ENCODE measurements at places on chromosomes 5 and 9.

DNA sequence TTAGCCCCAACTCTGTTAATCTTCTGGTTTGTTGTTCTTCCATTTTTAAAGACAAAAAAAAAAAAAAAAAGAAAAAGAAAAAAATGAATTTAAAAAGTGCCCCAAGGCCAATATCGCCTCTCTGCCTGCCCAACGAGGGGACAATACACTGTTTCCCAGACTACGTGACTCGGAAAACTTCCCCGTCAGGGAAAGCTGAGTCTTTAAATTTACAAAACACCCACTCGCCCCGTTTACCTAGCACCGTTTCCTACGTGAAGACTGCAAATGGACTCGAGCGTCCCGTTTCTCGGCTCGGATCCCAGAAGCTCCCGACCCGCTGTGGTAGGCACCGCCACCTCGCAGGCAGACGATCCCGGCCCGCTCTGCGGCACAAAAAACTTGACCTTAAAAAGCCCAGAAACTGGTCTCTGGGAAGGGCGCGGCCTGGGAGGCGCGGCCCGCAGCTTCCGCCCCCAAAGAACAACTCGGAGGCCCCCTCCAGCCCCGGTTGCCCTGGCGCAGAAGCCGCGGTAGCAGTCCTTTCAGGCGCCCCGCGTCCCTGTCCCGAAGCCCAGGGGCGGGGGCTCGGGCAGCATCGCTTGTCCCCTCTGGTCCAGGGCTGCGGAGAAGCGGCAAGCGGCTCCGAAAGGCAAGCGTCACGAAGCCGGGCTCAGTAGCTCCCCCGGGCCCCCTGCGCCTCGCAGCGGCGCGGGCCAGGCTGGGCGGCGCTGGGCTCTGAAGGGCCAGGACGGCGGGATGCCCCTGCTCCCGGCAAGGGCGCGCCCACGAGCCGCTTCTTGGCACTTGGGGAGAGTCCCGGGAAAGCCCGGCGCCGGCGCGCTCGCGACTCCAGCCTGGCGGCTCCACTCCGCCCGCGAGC lies at the start of gene GCNT4:
Gene GCNT4, minus strand, starts transcription at position 367 of the 862 bp plus-strand sequence. CDS start 22,521 bp downstream, outside the sequence.
- no peak for DNase-seq

DNA sequence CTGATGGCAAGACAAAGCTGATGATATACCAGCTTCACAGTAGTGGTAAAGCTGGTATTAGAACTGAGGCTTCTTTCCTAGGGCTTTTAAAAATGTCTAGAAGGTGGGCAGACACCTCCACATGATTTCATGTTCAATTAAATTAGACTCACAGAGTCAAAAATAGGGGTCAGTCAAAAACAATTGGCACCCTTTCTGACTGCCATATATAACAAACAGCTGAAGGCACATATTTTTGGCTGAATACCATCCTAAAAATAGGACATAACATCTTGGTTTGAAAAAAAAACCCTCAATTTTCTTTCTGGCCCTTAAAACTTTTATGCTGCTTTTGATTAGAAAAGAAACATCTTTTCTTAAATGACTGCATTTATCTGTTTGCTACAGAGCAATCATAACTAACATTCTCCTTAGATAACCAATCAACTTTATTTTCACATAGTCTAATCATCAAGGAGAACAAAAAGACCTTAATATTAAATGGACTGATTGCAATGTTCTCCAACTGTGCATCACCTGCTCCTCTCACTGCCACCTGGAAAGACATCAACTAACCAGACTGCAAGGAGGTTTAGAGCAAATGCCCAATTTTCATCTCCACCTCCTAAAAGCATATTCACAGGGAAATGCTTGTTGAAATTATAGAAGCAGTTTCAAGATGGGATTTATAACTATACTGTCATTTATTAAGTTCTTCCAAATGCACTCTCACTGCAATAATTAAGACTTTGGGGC lies 3.2 kb downstream of the SGTB start:
- no peak for DNase-seq

- no peak for DNase-seq
Observed at GRCh38 chr9:27560457-27560856, 12.8 kb downstream of the C9orf72 start.

GRCh38 chr9:87016681-87017080 lies 69.4 kb upstream of the GAS1 start:
- no peak for DNase-seq

- no peak for DNase-seq
Observed at GRCh38 chr5:68122439-68123328, 92.9 kb upstream of the PIK3R1 start.

GRCh38 chr5:157568222-157568621 lies 7.4 kb downstream of the ADAM19 start:
- DNase-seq, result no peak

DNA sequence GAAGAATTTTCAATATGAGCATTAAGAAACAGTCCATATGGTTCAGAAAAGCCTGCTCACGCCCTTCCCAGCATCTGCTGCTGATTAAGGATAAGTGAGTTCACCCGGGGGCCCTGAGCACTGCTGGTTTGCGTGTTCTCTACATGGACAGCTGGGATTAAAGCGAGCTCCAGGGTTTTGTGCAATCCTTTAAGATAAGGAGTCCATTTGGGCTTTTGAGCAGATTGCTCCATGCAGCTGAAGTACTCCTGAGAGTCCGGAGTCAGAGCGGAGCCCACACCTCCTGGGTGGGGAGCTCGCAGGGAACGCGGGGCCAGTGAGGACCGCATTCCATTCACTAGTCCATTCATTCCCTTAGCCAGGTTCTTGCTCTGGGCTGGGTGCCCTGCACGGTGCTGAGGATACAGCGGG lies 149.3 kb upstream of the COL5A1 start:
- DNase-seq, result no peak

- DNase-seq, result no peak
Observed at GRCh38 chr5:7916171-7916804, 47.3 kb downstream of the MTRR start.

GRCh38 chr5:173187054-173187743 lies 42.9 kb downstream of the BNIP1 start:
- no peak for DNase-seq

DNA sequence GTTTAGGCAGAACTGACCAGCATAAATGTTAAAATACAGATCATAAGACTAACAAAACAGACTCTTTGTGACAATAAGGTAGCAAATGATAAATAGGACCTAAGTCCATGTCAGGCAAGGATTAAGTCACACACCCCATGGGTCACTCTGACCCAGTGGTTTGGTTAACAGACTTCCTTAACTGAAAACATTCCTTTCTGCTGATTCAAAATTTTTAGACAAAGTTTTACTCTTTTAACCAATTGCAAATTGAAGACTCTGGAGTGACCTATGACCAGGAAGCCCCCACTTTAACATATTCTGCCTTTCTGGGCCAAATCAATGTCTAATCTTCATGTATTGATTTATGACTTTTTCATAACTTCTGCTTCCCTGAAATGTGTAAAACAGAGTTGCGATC lies 4.9 kb upstream of the NXNL2 start:
- DNase-seq, result no peak

- DNase-seq, result no peak
Observed at GRCh38 chr5:152501294-152501693, 96.2 kb upstream of the NMUR2 start.

DNA sequence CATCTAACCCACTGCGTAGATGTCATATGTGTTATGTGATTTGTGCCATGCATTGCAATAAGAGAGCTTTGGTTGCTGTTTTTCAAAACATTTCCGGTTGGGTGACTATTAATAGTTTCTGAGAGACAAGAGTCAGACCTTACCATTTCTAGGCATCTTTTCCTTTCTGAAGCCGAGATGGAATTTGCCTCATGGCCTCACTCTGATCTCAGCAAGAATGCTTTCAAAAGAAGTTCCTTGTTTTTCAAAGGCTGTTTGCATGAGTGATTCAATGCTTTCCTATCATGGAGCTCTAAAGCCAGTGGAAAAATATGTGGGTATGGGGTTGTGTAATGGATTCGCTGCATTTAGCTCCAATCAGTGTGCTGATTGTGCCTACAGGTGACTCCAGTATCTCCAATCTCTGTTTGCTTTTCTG lies 203.1 kb upstream of the PPP1R2B start:
- no peak for DNase-seq

DNA sequence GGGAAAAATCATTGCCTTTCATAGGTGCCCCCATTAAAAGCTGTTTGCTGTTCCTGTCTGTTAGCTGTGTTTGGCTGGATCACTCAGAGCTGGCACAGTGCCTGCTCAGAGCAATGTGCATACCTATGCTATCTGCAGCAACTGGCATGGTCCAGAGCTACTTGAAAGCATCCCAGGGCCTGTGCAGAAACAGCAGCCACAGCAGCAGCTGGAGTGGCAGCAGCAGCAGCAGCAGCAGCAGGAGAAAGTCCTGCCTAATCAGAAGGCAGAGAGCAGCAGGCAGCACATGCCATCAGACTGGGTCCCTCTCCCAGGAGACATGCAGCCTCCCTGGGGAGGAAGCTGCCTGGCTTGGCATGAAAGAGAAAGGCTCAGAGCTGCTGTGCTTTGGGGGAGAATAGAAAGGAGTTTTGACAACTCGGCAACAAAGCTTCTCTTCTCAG lies 243.8 kb upstream of the WWC1 start:
- DNase-seq, result no peak

- DNase-seq, result no peak
Observed at GRCh38 chr5:43530648-43531047, 15.7 kb upstream of the C5orf34 start.

DNA sequence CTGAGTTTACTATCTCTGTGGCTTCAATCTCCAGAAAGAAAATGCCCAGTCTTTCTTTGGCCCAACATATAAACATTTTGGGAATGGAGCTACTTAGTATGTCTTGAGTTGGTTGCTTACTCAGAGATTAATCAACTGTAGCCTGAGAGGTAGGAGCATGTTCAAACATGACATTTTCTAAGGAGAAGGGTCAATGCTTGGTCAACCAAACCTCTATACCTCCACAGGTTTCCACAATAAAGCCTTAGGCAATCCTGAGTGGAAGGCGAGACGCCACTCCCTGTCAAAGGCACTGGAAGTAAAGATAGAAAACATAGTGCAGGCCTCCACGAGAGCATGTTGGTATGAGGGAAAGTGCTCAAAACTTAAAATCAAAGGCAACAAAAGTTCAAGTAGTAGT lies 411.4 kb downstream of the KCTD16 start:
- DNase-seq, result no peak

DNA sequence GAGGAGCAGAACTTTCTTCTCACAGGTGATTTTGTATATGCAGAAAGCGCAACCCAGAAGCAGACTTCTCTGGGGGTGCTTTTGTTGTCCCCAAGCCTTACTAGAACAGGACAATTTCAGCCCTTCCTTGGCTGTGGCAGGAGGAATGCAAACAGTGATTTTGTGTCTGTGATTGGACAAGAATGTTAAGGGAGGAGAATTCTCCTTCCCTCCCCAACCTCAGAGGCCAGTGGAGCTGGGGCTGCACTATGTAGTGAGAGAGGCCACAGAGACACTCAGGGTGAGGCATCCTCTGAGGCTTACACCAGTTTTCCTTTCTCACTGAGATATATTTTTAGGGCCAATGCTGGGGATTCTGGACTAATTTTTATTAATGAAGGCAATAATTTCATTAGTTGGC lies 58.8 kb downstream of the ZNF366 start:
- DNase-seq, result no peak

DNA sequence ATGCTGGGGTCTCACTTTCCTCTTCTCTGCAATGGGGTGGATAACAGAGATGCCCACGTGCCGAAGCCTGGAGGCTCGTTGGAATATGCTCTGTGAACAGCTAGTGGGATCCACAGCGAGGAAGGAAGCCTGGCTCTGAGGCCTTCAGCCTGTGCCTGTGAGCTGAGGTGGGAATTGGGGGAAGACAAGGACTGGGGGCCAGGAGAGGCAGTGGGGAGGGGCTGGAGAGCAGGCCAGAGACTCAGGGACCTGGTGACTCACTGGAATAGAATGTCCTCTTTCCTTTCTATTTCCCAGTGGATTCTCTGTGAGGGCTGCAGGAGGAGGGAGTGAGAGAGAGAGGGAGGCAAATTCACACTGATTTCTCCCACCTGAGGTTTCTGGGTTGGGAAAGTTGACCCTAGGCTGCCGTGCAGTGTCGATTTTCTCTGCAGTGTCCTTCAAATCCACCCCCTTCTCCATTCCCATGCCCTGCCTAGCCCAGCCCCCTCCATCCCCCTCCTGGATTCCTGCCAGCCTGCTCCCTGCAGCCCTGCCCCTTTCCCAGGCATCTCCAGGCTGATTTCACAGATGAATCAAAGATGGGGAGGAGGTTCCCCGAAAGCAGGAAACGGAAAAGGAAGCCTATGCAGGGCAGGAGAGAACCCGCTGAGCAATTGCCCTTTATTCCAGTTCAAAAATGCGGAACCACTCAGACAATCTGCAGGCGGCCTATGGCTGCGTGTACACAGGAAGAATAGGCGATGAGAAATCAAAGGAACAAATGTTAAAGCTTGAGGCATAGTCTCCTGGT lies 1.4 kb upstream of the SPAAR start:
- no peak for DNase-seq

- DNase-seq, result no peak
Observed at GRCh38 chr5:168898247-168898911, 319.2 kb upstream of the PANK3 start.

DNA sequence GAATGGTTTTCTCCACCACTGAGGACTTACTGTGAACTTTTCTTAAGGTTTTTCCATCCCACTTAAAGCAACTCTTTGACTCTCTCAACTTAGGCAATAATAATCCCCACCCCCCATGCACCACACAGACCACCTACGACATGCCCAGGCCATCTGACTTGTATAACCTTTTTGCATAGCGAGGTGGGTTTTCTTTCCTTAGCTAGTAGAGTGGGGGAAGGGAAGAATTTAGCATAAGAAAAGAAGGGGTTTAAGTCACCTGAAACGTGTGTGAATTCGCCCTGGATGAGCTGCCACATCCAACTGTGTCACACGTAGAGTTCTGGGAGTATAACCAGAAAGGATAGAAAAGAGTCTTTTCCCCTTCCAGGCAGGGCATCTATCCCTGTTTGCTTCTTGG lies 262.7 kb downstream of the YTHDC2 start:
- no peak for DNase-seq

DNA sequence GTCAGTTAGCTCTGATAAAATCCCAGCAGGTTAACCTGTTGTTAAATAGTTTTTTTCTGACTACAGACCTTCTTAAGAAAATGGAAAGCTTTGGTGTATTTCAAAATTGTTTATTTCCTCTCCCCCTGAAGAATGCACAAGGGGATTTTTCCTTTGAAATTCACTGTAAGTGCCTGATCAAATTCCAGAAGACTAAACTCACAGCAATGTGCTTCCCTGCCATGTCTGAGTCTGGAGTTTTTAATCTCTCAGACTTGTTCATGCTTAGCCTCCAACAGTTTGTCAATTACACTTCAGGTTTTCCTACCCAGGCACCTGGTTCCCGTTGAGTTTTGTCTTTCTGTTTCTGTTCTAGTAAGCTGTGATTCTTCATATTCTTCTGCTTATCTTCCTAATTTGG lies 961.6 kb upstream of the CDH18 start:
- no peak for DNase-seq

GRCh38 chr5:152274224-152274623 lies 130.9 kb downstream of the NMUR2 start:
- no peak for DNase-seq

- DNase-seq, result no peak
Observed at GRCh38 chr5:132778856-132779255, 1.8 kb upstream of the SEPTIN8 start.
